ENCODE measurements at places on chromosomes 7 and 10.

GRCh38 chr10:43867667-43868565, 219.2 kb upstream of the ZNF32 start:
- no peak for DNase-seq

DNA sequence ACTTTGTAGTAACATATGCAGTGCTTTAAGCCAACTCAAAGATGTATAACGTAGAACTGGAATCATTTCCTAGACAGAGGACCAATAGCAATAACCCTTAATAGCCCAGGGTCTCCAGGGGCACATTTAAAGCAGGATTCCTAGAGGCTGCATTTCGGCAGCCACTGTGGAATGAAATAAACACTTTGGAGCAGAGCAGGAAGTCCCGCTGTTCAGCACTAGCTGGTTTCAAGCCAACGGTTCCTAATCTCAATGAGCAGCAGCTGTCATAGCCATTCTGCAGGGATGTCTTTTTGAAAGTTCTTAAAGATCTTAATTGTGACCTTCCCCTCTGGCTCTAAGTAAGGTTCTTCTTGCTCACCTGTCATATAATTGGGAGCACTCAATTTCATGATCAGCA, 18.4 kb upstream of the MACROH2A2 start:
- no peak for DNase-seq

- no peak for DNase-seq
These were observed 37.6 kb downstream of the KLF6 start for GRCh38 chr10:3747248-3747960.

DNA sequence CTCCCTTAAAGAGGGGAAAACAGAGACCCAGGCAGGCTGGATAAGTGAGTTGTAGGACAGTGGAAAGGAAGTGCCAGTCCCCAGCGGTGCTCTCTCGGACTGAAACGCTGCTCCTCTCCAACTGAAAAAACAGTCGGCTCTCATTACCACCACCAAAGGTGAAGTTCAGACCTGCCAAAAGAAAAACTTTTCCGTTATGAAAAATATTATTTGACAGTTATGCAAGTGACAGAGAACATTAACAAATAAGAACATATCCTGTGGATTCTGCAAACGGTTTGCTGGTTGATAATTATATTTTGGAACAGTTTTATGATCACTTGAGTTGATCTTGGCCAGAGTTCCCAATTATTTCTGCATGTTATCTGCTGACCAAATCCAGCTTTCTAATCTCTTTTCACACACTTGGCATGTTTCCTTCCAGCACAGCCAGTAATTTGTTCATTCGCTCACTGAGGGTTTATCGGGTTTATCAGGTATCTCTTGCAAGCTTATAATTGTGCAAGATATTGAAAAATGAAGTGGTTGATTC, 82.6 kb downstream of the PTPRE start:
- DNase-seq = no peak

DNA sequence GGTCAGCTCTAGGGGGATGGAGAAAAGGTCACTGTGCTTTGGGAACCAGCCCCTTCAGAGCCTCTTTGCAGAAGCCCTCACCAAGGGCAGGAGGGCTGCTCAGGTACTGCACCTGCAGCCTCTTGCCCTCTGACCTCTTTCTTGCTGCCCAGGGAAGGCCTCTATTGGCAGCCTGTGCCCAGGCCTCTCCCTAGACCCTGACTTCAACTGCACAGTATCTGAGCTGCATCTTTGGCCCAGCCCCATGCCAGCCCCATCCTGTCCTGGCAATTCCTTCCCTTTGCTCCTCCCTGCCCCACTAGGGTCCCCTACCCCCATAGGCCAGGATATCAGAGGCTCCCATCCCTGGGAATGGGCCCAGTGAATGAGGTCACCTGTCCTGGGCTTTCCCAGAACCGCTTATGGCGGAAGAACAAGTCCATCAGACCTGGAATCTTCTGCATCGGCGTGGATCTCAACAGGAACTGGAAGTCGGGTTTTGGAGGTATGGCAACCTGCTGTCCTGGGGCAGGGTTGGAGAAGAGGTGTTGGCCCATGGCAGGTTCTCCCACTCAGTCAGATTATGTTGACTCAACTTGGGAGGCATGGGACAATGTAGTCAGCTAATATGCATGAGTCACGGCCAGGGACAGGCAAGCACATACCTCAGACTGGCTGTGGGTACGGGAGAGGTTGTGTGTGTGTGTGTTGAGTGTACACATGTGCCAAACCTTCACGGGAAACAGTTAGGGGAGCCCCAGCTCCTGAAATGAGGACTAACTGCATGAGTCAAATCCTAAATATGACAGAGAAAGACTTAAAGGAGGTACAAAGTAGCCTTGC, 17.1 kb upstream of the CPA1 start:
- DNase-seq = no peak

DNA sequence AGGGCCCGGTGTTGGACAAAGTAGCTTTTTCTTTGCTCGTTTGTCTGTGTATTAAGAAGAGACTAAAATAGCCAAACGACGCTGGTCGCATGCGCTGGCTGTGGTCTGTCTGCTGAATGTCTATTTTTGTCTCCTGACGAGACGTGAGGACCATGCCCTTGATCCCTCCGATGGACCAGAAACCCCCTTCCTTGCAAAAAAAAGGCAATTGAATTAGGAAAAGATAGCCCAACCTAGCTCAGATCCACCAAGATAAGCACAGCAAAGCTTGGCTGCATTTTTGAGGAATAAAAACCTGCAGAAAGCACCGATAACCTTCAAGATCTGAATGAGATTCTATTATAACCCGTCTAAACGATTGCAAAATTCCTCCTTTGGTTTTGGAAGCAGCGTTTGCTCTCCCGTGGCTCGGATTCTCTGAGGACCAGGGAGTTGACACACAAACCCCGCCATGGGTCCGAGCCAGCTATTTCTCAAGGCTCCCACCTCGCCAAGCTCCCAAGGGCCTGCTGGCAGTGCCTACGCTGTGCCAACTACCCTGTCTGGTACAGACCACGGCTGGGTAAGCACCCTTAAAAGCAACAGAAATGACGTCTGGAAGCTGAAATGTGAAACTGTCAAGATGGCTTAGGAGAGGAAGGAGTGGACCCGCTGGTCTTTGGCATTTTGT, 17.7 kb upstream of the TTYH3 start:
- DNase-seq = no peak

DNA sequence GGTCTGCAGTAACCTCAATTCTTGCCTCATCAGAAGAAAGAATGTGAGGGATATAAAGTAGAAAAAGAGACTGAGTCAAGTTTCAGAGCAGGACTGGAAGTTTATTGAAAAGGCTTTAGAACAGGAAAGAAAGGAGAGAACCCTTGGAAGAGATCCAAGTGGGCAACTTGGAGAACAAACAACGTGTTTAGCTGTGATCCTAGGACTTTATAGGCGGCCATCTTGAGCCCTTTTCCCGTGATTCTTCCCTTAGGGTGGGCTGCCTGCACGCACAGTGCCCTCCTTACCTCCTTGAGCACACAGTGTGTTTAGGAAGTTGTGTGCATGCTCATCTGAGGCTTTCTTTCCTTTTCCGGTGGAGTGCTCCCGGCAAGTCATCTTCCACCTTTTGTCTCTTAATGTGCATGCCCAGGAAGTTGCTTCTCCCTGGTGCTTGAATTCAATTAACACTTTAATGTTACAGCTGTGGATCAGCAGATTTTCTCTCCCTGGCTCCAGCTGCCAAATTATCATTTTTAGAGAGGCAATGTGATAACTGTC, 59.8 kb downstream of the ENTPD1 start:
- DNase-seq = no peak

DNA sequence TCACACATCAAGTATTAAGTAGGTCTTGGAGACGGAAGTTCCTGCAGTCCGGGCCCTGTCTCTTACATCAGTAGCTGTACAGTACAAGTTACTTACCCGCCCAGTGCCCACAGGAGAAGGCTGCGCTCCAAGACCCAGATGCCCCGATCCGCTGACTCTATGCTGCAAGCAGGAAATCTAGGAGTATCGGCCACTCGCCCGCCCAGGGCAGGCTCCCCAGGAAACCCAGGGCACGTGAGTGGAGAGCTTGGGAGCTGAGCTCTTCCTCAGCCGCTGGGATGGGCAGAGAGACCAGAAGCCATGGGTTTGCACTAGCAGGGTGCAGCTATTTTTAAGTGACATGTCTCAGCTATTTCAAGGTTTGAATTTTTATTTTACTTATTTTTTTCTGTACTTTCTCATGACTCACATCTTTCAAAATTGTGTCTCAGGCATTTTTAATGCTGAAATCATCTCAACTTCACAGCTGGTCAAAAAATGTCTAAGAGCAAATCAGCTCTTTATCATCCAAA, 1.9 kb upstream of the GPER1 start:
- no peak for DNase-seq

- DNase-seq = no peak
These were observed 32.9 kb downstream of the AP3M1 start for GRCh38 chr10:74117738-74118137.

DNA sequence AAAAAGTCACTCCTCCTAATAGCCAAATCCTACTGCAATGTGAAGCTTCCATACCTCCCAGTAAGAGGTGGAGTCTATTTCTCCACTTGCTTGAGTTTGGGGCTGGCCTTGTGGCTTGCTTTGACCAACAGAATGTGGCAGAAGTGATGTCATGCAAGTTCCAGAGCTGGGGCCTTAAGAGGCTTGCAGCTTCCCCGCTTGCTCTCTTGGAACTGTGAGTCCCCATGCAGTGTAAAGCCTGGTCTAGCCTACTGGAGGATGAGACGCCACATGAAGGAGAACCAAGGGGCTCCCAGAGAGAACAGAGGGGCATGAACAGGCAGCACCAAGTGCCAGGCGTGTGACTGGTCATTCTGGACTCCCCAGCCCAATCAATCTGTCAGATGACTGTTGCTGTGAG, 58.6 kb upstream of the OPALIN start:
- DNase-seq = no peak

GRCh38 chr7:156778201-156778600, 114.8 kb downstream of the LMBR1 start:
- no peak for DNase-seq

DNA sequence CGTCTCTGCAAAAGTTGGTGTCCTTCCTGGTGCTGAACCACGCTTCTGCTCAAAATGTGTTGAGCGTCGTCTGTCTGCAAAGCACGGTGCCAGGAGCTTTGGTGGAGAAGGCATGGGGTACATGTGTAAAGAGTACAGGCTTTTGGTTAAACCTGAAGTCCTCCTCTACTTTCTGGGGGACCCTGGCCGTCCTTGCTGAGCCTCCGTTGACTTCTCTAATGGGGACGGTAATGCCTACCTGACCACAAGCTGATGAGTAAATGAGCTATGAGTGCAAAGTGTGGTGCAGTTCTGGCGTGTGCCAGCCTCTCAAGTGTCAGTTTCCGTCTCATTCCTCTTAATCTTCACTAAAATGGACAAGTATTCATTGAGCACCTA, 527 bp upstream of the HERPUD2 start:
- no peak for DNase-seq

- no peak for DNase-seq
These were observed 63.4 kb downstream of the CAV1 start for GRCh38 chr7:116588225-116588624.

All from activated B cell treated with CpG ODN at 0.5 μM for 24 hours (primary cell).